ENCODE measurements at places on chromosomes 11 and 22.

GRCh38 chr11:8286886-8287285, 23.2 kb upstream of the LMO1 start:
- DNase-seq: no peak

DNA sequence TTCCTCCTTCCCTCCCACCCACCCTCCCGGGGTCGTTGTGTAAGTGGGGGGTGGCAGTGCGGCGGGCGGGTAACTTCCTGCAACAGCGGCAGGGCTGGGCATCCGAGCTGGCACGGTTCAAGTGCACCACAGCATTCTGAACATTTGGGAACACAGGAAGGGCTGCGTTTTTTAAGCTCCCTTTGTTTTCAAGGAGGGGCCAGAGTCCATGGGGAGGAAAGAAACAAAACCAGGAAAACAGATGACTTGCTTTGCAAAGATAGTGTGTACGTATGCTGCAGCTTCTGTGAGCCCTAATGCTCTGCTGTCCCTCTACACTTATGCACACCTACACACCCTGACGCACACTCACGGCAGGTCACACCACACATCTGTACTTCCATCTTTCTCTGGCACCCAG, 152.5 kb downstream of the FBXO7 start:
- DNase-seq: no peak

DNA sequence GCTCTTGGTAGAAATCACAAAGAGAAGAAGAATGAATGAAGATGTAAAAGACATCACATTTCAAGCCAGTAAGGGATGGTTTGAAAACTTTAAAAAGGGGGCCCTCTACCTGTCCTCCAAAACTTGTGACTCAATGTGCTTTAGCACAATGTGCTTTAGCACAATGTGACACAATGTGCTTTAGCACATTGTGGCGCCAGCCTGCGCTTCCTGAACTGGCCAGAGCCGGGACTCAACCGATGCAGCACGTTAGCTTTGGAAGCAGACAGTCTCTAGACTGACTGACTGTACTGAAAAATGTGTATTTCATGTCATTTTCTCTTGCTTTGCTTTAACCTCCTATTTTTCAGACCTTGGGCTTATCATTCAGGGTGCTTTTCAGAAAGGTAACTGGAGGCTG, 63.5 kb downstream of the FAM83F start:
- no peak for DNase-seq

DNA sequence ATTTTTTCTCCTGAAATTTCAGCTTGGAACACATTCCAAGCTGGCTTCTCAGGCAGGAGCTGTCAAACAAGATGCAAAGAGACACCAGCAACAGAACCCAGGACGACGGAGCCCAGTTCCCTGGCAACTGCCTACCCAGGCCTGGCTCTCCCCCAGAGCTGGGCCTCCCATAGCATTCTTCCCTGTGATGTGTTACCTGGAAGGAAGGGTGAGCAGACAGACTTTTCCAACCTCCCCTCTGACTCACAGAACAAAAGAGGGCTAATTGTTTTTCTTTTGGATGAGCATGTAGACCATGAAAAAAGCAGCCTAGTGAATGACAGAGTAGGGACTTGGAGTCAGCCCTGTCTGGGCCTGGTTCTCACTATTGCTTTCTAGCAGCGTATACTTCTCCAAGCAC, 55.3 kb upstream of the BMAL1 start:
- DNase-seq: peak; percentile 53

DNA sequence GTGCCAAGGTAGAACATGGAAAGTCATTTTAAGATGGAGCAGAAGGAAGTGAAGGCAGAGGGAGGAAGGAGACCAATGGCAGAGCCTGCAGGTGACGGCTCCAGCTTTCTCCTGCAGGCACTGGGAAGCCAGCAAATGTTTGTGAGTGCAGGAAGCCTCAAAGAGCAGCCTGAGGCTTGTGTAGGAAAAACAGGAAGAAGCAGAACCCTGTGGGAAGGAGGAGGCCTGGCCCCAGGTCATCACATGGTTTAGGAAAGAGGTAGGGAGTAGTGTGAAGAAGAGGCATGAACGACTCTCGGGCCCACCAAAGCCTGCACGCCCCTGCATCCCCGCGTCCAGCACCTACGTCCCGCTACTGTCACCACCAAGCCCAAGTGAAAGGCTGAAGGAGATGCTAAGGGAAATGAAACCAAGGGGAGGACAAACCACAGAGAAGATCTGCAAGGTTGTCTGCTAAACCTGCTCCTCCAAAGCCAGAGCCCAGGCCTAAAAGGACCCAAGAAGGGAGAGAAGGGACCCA, 151.5 kb downstream of the CHST1 start:
- no peak for DNase-seq

- no peak for DNase-seq
Measured at GRCh38 chr22:22123960-22124278, 120.7 kb upstream of the VPREB1 start.

GRCh38 chr11:112566124-112566523, 305.5 kb upstream of the PLET1 start:
- DNase-seq: no peak

- DNase-seq: no peak
Measured at GRCh38 chr11:69388661-69389060, 92.8 kb upstream of the LINC01488 start.

DNA sequence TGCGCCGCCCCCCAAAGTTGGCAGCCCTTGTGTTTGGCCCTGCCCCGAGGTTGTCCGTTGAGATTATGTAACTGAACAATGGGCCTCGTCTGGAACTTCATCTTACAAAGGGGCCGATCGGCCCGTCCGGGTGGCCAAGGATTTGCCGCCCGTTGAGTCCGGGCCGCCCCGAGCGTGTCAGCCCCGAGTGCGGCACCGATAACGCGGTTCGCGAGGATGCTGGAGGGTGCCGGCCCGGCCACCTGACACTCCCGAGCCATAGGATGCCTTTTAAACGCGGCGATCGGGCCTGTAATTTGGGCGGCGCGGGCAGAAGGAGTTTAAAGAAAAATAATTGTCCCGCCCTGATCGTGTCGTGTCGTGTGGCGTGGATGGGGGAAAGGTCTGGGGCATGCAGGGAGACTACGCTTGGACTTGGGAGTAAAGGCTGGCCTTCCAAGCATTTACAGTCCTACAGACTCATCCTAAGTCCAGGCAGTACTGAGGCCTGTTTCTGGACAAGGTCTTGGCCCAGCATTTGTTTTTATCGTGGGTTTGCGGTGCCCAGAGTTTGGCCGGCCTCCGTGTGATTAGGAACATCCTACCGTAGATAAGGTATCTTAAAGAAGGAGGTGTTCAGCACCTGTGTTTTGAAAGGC, 1.3 kb downstream of the WEE1 start:
- DNase-seq: no peak

- DNase-seq: no peak
Measured at GRCh38 chr22:49892226-49892899, 25.9 kb downstream of the ALG12 start.

DNA sequence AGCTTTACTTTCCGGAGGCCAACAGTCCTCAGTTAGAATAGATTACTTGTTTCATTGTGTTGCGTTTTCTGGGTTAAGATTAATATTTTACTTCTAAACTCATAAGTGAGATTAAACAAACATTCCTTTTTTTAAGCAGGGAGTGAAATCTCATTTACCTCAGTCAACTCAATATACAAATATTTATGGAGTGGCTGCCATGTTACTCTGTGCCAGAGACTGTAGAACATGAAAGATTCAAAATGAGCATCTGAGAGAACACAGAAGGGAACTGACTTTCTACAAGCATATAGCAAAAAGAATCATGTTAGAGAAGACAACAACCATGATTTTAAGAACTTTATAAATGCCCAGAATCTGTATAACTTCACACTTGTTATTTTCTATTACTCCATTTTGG, 3.4 kb upstream of the LRRC55 start:
- no peak for DNase-seq

- DNase-seq: no peak
Measured at GRCh38 chr11:68523743-68524142, 63.2 kb downstream of the PPP6R3 start.

GRCh38 chr11:34642873-34643272, 22.0 kb downstream of the EHF start:
- DNase-seq: no peak

DNA sequence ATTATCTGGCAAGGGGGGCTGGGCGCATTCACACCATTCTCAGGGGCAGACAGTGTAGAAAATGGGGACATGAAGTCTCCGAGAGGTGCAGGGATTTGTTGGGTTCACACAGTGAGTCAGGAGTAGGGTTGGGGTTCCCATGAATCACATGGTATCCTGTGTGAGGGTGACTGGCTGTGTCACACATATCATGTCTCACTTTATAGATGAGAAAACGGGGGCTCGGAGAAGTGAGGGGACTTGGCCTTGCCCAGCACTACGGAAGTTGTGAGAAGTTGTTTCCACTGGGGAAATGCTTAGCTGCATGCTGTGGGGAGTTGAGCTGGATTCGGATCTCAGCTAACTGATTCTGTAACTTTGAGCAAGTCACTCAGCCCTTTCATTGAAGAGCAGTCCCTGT, 4.2 kb downstream of the GAL3ST3 start:
- no peak for DNase-seq

GRCh38 chr22:17786435-17787161, 12.3 kb upstream of the BID start:
- DNase-seq: peak; percentile 97

GRCh38 chr11:76654298-76654851, 16.2 kb downstream of the LRRC32 start:
- peak; percentile 50 for DNase-seq

DNA sequence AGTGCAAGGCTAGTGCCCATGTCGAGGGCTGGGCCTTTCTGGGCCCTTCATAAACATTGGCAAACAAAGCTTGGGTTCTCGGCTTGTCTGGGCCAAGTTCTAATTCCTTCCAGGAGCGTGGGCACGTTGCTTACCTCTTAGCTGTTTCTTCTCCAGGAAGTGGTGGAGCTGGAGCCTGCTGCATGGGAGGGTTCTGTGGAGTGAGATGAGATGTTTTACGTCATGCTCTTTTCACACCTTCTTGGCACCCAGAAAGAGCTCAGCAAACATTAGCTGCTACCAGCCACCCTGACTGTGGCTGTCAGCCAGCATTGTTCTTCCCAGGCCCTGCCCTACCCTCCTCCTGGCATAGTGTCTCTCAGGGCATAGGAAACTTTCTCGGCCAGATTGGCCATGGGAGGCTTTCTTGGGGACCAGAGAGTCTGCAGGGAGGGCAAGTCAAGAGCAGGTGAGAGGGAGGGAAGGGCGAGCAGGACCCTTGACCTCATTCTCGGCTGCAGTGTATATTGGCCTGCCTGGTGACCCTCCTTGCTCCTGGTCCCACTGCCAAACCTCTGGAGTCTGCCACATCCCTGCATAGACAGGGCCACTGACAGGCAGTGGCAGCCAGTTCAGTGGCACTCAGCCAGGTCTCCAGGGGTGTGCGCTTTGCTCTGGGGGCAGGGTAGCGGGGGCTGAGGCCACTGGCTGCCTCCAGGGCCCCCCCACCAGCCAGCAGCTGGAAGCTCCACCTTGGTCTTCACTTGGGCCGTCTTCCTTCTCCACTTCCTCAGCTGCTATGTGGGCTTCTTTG, 98.8 kb downstream of the BCR start:
- DNase-seq: no peak

GRCh38 chr11:87127101-87127500, 89.4 kb downstream of the TMEM135 start:
- DNase-seq: no peak

GRCh38 chr11:46100670-46101069, 20.6 kb downstream of the PHF21A start:
- no peak for DNase-seq

GRCh38 chr11:18736590-18737148, 10.7 kb upstream of the IGSF22 start:
- peak; percentile 61 for DNase-seq

- no peak for DNase-seq
Measured at GRCh38 chr11:36425561-36426081, 84.5 kb downstream of the TRAF6 start.

GRCh38 chr11:110478410-110478809, 48.7 kb downstream of the FDX1 start:
- peak; percentile 82 for DNase-seq

DNA sequence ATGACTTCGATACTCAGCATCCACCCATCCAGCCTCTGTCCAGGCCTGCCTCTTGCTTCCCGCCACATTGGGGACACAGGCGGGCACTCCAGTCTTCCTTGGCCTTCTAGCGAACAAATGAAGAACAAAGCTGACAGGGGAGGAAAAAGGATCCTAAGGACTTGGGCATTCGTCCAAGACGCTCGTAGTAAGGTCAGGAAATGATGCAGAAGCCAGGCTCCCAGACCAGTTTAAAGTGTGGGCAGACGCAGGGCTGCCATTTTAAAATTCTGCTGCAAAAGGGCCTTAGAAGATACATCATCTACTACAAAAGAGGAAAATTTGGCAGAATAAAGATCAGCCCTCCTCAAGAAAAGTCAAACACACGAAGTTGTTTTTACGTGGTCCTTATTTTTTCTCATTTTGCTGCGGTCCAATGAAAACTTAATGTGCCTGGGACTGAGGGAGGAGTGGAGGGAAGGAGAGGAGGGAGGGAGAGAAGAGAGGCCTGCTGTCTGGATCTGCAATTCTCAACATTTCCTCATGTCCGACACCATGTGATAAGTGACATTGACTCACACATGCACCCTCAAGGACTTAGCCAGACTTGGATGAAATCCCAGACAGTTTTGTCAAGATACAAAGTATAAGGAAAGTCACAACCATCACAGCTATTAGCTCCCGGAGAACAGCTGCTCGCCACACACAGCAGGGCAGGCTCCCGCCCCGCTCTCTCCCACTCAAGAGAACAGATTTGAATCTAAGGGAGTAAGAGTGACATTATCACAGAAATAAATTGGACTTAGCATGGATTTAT, 5.7 kb downstream of the DNAL4 start:
- no peak for DNase-seq

- no peak for DNase-seq
Measured at GRCh38 chr11:7630002-7630401, 43.3 kb downstream of the CYB5R2 start.

GRCh38 chr11:111388842-111389241, 9.8 kb upstream of the POU2AF1 start:
- DNase-seq: no peak

DNA sequence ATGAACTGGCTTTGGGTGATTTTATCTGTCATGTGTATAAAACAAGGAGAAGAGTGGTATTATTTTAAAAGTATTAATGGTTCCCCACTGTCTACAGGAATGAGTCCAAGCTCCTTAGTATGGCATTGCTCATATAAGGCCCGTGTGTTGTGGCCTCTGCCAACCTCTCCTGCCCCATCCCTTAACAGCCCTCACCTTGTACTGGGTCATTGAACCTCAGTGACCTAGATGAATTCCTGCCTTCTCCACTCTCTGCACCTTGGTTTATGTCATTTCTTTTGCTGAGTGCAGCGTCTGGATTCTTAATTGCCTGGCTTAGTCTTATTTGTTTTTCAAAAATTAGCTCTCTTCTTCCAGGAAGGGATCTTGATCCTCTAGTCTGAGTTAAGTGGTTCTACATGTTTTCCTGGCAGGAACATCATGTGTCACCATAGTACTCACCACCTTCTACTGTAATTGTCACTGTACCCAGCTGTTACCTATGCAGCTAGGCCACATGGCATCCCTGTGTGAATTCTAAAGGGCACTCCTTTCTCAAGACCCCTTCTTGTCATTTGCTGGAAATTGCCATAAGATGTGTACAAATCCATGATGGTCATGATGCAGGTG, 36.2 kb upstream of the POGLUT3 start:
- DNase-seq: no peak
